ENCODE measurements at places on chromosomes 11 and 22.

DNA sequence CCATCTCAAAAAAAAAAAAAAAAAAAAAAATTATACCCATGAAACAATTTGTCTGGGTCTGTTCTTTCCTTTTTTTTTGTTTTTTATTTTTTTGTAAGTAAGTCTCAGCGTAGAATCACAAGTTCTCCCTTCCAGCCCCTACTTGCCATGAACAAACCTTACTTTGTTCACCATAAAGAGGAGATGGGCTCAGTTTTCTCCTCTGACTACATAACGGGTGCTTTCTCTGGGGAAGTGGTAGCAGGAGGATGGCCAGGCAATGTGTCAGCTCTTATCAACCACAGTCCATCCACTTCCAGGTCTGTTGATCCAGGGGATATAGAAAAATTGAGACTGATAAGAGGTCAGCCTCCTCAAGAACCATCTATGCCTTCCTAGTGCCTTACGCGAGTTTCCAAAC lies 11.0 kb downstream of the ASCC2 start:
- DNase-seq = no peak

- no peak for DNase-seq
These were observed 11.1 kb downstream of the CTR9 start for GRCh38 chr11:10762185-10762584.

DNA sequence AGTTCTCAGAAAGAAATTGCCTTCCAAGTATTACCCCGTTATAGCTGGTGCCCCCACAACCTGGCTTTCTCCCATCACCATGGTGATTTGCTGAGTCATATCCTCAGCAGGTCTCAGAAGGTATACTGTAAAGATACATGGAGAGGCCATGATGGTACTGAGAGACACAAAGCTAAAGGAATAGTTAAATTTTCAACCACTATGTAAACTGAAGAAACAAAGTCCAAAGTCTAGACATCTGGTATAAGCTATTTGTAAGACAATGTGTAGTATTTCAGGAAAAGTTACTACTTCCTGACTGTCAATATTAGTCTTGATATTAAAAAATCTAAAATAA lies 377.1 kb downstream of the DCDC1 start:
- no peak for DNase-seq

GRCh38 chr11:112321501-112322172 lies 61.0 kb upstream of the PLET1 start:
- DNase-seq = no peak

DNA sequence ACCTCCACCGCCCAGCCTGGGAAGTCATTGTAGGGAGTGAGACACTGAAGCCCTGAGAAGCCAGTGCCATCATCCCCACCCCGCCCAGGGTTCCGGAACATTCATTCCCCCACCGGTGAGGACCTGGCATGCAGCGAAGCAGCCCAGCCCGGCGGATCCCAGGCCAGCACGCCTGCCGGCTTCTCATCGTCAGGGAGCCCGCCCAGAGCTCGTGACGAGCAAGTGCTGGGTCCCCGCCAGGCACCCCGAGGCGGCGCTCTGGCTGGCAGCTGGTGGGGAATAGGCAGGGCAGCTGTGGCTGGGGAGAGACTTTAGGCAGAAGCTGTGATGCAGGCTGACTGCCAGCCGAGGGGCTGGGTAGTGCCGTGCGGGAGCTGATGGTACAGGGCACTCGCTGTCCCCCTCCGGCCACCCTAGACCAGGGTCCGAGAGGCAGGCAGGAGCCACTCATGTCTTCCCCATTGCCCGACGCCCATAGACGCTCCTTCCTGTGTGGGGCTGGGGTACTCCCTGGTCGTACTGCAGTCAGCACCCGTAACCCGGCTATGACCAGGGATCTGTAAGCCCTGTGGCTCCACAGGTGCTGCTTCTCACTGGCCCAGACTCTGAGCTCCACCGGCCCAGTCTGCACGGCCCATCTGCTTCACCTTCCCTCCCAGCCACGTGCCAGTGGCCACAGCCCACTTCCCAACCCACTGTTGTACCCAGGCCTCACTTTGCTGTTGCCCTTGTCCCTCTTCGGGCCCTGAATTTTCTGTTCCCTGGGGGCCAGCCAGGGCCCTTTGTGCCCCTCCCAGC lies 24.5 kb upstream of the CABP7 start:
- DNase-seq = no peak

DNA sequence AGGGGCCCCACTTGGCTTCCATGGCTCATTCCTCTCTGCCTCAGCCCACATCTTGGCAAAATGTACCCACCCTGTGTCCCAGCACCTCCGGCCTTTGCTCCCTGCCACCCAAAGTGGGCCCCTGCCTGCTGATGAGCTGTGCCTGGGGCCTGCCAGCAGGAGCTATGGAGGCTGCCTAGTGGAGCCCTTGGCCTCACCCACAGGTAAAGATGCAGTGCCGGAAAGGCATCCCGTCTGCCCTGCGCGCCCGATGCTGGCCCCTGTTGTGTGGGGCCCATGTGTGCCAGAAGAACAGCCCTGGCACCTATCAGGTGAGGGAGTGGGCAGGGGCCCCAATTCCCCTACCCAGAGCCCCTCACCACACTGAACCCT lies 1.3 kb downstream of the TBC1D10C start:
- no peak for DNase-seq

- DNase-seq = no peak
These were observed 103.8 kb downstream of the RRAS2 start for GRCh38 chr11:14255238-14255534.

DNA sequence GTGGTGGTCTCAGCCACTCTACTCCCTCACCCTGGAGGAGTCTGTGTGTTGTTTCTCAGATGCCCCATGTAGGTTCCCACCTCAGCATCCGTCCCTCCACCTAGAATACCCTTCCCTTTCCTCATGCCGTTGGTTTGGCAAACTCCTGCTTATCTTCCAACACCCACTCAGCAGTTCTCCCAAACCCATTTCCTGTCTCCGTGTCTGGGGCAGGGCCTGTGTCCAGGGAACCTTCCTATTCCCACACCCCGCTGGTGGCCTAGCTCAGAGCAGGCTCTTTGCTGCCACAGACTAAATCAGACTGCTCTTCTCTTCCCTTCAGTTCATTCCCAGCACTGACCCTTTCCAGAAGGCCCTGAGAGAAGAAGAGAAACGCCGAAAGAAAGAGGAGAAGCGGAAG lies 7.5 kb upstream of the SREBF2 start:
- DNase-seq = no peak

DNA sequence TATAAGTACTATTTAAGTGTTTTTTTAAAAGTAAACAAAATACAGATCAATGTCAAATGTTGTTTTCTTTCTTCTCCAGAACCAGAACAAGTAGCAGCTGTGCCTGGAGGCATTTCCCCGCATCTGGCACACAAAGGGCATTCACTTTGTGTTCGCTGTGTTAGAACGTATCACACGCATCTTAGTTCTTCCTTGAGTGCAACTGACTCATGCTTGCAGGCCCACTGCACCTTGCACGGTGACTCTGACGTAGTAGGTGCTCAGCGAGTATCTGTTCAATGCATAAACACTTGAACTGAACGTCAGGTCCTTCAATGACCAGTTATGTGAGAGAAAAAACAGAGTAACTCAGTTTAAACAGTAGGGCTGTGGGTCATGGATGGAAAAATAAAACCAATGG lies 3.5 kb downstream of the IFT27 start:
- DNase-seq = no peak

- DNase-seq = no peak
These were observed 47.9 kb upstream of the SUSD2 start for GRCh38 chr22:24133187-24133965.

GRCh38 chr11:114109206-114110090 lies 49.9 kb downstream of the ZBTB16 start:
- no peak for DNase-seq

DNA sequence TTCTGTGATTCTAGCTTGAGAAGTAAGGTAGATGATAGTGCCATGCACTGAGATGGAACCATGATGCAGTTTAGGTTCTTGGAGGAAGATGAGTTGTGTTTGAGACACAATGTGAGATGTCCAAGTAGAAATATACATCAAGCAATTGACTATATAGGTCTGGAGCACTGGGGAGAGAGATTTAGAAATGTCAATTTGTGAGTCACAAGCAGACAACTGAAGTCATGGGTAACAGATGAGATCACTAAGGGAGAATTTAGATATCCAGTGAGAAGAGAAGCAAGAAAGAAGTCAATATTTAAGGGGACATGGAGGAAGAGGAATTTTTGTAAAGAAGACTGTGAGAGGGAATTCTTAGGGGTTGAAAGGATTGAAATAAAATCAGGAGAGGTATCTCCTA lies 65.1 kb upstream of the RRAS2 start:
- DNase-seq = no peak

DNA sequence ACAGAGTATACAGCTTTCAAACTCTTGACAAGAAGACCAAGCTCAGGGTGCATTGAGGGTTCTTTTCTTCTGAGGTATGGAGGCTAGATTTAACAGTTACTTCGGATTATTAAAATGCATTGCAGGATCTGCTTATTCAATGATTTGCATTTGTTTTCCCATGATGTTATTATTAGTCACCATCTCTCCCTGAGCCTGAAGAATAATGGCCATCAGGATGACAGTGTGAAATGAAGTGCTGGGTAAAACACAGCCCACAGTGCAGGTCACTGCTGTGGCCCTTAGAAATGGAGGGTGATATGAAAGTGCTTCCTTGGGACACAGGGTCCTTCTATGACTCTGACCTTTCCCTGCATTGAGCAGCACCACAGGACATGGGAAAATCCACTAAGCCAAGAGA lies 40.0 kb downstream of the TECTA start:
- no peak for DNase-seq

DNA sequence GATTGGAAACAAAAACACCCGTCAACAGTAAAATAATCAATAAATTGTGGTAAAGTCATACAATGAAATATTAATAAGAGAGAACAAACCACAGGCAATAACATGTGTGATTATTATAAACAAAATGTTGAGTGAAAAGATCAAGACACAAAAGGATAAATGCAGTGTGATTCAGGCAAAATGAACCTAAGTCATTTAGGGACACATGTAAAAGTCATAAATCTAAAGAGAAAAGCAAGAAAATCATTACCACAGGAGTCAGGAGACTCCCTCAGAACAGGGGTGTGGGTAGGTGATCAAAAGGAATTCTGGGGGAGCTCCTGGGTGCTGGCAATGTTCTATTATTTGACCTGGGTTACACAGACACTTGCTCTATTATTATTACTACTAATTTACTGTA lies 47.9 kb upstream of the PPP2R1B start:
- no peak for DNase-seq

GRCh38 chr11:125314276-125315078 lies 149.9 kb downstream of the PKNOX2 start:
- no peak for DNase-seq

DNA sequence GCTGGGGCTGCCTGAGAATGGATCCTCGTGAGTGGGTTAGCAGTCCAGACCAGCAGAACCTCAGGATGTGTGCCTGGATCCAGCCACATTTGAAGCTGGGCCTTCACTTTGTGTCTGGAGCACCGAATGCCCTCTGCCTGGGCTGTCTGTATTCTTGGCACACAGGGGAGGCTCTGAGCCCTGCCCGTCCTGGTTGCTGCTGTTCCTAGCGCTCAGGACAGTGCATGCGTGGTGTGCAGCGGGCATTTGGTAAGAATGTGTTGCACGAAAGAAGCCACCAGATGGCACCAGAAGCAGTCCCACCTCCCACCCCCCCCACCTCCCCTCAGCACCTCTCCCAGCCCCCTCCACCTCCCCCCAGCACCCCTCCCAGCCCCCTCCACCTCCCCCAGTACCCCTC lies 4.1 kb upstream of the MAPK11 start:
- DNase-seq = no peak

DNA sequence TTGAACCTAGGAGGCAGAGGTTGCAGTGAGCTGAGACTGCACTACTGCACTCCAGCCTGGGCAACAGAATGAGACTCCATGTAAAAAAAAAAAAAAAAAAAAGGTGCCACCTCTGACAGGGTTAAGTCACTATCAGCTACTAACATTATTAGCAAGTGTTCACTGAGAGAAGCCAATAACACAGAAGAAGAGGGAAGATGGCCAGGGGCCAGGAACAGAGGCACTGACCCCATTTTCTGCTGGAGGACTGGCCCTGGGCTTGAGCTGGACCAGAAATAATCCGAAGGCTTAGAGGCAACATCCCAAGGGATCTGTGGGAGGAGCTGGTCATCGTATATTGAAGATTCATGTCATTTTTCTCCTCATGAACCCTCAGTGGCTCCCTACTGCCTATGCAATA lies 5.0 kb downstream of the SLC5A1 start:
- DNase-seq = no peak

DNA sequence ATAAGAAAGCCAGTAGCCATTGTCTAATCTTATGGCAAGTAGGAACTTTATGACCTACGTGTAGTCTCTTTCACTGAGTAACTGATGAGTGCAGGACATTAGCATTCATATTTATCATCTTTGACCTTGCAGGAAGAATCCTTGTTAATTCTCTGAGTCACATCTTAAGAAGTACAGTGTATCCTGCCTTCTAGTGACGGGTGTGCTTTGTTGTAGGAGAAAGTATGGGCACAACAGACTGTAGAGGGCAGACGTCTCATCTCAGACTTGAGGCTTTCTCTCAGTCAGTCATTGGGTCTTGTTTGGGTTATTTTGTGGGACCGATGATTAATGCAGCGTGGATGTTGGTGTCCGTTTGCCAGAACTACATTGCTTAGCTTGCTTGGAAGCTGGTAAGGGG lies 6.8 kb downstream of the RNF214 start:
- no peak for DNase-seq

- no peak for DNase-seq
These were observed 669 bp upstream of the GAL3ST1 start for GRCh38 chr22:30574997-30575671.

- no peak for DNase-seq
These were observed 6.5 kb downstream of the HBG1 start for GRCh38 chr11:5242933-5243815.

DNA sequence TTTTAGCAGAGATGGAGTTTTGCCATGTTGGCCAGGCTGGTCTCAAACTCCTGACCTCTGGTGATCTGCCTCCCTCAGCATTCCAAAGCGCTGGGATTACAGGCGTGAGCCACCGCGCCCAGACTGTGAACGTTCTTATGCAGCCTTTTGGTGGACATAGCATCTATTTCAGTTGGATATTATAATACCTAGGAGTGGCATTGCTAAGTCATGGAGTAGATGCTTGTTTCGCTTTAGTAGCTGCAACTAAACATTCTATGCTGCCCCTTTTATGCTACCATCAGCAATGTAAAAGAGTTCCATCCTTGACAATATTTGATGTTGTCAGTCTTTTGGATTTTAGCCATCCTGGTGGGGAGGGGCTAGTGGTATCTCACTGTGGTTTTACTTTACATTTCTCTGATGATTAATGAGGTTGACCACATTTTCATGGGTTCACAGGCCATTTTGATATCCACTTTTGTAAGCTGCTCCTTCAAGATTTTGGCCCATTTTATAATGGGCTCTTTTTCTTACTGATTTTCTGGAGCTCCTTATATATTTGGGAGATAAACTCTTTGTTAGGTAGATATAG lies 16.5 kb upstream of the APOBEC3A start:
- no peak for DNase-seq

Data from NCI-H187 treated with DMSO at 0.1 percent for 48 hours (cell line).